NCI-H1436 treated with DMSO at 0.1 percent for 48 hours (cell line): ENCODE measurements at places on chromosomes 16 and 17.

- no peak for DNase-seq
These were observed 58.9 kb upstream of the CIBAR2 start for GRCh38 chr16:85171004-85171758.

GRCh38 chr17:4436381-4436780 is 2.6 kb downstream of the SPNS3 start:
- no peak for DNase-seq

- no peak for DNase-seq
These were observed 14.8 kb upstream of the PLK1 start for GRCh38 chr16:23663918-23664317.

DNA sequence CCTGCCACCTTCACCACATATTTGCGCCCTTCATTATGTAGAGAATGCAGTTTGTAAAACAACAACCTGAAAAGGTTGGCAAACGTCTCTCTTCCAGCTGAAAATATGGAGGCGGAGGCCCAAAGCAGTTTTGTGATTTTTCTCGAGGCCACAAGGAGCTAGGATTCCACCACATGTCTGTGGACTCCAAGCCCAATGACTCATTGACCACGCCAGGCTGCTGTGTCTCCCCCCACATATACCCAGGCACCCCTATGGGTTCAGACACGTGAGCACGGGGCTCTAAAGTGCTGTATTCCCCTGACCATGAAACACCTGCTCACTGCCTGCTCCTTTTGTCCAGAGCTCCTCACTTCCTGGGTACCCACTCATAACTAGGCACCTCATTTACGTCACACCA is 121.4 kb upstream of the CDH5 start:
- no peak for DNase-seq

GRCh38 chr17:36918211-36918691 is 19.0 kb upstream of the LHX1 start:
- no peak for DNase-seq

- DNase-seq: no peak
These were observed 341 bp downstream of the SLC7A6OS start for GRCh38 chr16:68310437-68310773.

- no peak for DNase-seq
These were observed 24.3 kb upstream of the MGAT5B start for GRCh38 chr17:76843703-76844484.

DNA sequence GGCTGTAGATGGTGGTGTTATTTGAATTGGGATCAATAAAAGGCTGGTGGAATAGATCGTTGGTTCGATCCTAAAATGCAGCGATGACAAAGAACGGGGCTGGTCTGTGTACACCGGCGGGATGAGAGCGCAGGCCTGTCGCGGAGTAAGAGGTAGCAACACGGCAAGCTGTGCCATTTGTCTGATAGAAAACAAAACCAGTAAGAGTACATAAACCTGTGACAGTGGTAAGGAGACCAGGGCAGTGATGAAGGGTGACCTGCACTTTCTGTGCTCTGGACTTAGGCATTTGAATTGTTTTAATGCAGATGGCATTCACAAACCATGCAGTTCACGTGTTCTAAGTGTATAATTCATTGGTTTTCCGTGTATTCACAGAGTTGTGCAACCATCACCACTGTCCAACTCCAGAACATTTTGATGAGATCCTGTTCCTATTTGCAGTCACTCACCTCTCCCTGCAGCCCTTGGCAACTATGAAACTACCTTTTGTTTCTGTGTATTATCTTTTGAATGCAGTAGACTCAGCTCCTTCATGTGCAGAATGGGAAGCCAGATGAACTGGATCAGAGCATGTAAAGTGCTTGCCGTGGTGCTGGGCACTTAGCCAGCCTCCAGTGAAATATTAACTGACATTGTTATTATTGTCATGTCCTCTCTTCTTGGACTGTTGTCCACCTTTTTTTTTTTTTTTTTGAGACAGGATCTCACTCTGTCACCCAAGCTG is 286.1 kb downstream of the SNX29 start:
- no peak for DNase-seq

DNA sequence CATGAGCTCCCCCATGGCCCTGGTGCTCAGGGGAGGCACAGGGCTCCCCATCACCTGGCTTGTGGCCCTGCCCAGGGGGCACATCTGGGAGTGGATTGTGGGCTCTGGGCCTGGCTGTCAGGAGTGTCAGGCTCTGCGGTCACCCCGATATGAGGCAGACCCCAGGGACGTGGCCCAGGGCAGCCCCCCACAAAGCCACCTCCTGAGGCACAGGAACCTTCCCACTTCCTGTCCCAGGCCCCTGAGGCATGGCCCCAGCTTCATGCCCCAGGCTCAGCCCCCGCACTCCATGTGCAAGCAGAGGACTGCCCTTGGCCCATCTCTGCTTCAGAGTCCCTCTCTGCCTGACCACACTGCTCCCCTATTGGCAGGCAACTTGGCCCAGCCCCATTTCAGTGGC is 160.3 kb downstream of the PCTP start:
- DNase-seq: no peak

DNA sequence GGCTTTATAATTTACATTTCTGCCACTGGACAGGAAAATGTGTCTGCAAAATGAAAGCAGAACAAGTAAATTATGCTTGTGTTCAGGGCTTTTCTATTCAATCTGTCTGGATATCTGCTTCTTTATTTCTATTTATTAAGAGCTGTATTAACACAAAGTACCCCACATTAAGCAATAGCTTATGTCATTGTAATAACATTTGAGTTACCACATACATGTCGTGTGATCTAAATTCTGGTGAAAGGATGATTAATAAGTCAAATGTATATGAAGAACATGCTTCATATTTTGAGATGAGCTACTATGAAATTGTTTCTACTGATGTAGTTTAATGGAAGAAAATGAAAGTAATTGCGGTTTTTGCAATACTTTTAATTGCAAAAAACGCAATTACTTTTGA is 238.2 kb downstream of the KCNJ2 start:
- no peak for DNase-seq

DNA sequence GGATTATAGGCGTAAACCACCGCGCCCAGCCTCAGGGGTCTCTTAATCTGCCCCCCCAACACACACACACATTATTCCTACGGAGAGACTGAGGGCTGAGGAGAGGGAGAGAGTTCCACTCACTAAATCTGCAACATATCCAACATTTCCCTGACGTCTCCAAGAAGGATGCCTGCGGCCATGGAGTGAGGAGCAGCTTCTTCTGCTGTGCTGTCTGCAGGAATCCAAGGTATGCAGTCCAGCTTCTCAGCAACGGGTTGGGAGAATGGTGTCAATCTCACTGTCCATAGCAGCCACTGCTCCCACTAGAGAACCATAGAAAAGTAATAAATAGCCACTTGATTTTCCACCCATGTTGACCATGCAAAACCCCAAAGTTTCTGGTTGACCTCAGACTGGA is 5.1 kb upstream of the PLXDC1 start:
- DNase-seq: no peak

DNA sequence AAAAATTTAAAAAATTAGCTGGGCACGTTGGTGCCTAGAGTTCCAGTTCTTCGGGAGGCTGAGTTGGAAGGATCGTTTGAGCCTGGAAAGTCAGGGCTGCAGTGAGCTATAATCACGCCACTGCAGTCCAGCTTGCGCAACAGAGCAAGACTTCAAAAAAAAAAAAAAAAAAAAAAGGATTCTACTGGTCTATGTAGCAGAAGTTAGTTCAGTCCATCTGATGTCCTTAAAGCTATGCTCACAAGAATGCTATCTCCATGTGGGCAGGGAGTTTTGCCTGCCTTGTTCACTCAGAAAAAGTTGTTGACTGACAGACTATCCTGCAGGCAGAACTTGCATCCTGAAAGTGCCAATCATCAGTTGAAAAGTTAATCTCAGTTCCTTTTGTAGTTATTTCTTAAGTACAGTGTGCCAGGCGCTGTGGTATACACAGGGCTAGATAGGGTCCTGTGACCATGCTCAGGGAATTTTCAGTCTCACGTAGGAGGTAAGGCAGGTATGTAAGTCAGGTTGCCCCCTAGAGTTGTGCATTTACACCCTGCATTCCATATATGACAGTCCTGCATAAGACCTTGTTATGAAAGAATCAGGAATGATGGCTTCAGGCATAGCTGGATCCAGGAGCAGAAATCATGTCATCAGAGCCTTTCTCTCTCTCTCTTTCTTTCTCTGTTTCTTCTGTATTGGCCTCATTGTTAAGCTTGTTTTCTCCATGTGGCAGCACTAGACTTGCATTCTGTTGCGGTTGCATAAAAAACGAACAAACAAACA is 7.6 kb downstream of the SYT17 start:
- DNase-seq: no peak

GRCh38 chr17:45823598-45823997 is 21.1 kb upstream of the SPPL2C start:
- no peak for DNase-seq

DNA sequence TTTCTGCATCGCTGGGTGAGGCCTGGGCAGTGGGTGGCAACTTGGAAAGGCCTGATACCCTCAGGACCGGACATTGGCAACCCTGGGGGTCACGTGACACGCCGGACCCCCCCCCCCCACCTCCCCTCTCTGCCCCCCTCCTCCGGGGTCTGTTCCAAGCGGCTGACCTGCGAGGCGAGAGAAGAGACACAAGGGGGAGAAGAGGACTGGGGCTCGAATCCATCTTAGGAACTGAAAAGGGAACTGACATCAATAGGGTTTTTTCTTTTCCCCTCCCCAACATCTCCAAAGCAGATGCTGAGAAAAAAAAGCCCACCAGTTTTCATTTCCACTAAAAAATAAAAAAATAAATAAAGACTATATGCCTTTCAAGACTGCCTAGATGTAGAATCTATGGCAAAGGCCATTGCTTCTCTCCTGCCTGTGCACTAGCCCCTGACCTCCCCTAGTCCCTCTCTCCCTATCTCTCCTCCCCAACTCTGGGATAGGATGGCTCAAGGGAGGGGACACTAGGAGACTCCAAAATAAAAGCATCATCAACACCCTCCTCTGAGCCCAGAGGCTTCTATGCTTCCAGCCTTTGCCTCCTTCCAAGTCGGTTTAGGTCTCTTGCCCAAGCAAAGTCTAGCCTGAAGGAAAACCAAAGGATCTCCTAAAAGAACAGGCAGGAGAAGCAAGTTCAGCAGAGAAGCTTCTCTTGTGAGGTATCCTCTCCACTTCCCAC is 7.7 kb upstream of the HOXB2 start:
- no peak for DNase-seq

DNA sequence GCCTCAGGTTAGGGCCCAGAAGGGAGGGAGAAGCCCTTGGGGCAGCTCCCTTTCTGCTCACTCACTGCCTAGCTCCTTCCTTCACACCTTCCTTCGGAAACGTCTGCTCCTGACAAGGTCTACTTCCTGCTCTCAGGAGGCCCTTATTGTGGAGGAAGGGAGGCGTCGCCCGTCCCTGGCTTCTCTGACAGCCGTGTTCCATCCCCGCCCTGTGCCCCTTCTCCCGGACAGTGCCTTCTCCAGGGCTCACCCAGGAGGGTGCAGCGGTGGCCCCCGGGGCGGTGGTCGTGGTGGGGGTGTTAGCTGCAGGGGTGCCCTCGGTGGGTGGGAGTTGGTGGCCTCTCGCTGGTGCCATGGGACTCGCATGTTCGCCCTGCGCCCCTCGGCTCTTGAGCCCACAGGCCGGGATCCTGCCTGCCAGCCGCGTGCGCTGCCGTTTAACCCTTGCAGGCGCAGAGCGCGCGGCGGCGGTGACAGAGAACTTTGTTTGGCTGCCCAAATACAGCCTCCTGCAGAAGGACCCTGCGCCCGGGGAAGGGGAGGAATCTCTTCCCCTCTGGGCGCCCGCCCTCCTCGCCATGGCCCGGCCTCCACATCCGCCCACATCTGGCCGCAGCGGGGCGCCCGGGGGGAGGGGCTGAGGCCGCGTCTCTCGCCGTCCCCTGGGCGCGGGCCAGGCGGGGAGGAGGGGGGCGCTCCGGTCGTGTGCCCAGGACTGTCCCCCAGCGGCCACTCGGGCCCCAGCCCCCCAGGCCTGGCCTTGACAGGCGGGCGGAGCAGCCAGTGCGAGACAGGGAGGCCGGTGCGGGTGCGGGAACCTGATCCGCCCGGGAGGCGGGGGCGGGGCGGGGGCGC is 231.9 kb downstream of the SEC14L1 start:
- no peak for DNase-seq

GRCh38 chr17:56480501-56480900 is 113.0 kb upstream of the NOG start:
- DNase-seq: no peak

DNA sequence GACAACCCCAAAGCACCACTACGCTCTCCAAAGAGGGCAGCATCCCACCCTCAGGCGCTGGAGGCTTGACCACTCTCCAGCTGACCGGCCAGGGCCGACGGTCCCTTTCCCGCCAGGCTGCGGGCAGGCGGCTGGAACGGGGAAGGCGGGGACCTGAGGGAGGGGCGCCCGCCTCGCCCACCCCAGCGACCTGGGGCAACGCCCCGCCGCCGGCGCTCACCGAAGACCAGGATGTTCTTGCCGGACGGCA is 431 bp downstream of the DYNC1LI2 start:
- DNase-seq: no peak

GRCh38 chr16:23523321-23523720 is 13.0 kb upstream of the GGA2 start:
- DNase-seq: no peak

GRCh38 chr17:1107777-1108477 is 71.9 kb downstream of the ABR start:
- no peak for DNase-seq

DNA sequence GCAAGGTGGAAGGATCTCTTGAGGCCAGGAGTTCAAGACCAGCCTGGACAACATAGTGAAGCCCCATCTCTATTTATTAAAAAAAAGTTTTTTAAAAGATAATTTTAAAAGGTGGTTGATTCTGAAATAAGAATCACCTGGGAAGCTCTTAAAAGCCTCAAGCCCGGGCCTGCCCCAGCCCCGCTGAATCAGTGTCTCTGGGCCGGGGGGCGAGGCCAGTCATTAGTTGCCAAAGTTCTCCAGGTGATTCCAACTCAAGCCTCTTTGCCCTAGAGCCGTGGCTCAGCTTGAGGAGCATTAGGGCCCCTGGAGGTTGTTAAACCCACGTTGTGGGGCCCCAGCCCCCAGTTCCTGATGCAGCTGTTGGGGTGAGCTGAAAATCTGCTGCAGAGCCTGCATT is 24.6 kb downstream of the JPH3 start:
- no peak for DNase-seq

GRCh38 chr17:28576758-28577465 is at the start of gene ALDOC:
Gene ALDOC, minus strand, starts transcription at chr17:28576895. Its CDS starts 1,363 bp downstream, at chr17:28575532.
- DNase-seq: peak; percentile 95

GRCh38 chr16:87541147-87541871 is 48.5 kb upstream of the ZCCHC14 start:
- DNase-seq: no peak

- DNase-seq: no peak
These were observed 1.7 kb upstream of the CBX4 start for GRCh38 chr17:79840989-79841286.

- DNase-seq: no peak
These were observed 936 bp upstream of the RASL10B start for GRCh38 chr17:35730400-35731005.

GRCh38 chr17:44279666-44280391 is 11.9 kb upstream of the SLC4A1 start:
- no peak for DNase-seq

- DNase-seq: no peak
These were observed 25.0 kb downstream of the WIPI1 start for GRCh38 chr17:68432086-68432864.

DNA sequence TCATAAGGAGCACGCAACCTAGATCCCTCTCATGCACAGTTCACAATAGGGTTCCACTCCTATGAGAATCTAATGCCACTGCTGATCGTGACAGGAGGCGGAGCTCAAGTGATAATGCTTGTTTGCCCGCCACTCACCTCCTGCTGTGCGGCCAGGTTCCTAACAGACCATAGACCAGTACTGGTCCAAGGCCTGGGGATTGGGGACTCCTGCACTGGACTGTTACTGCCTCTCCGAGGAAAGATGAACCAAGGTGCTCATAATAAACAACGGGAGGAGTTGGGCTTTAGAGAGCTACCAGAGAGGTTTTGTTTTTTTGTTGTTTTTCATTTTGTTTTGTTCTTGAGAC is 58.2 kb downstream of the TK2 start:
- no peak for DNase-seq
